ENCODE measurements at places on chromosomes 1 and 21.

DNA sequence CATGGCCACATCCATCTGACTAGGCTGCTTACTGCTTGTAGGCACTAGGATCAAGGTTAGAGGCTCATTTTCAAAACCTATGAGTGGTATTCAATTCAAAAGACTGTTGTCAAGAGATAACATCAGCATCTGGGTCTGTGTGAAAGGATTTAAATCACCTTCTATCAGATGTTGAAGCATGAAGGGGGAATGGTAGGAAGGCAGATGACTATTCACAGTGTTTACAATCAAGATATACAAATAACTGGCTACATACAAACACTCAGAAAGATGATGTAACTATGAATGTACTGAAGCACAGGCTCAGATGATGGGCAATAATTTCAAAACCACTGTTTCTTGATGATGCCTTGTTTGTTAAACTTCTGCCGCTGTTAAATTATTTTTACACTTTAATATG is 249.2 kb downstream of the SLC45A1 start:
- DNase-seq: no peak

- DNase-seq: peak; percentile 60
Observed at GRCh38 chr1:230186003-230186863, 119.2 kb downstream of the GALNT2 start.

DNA sequence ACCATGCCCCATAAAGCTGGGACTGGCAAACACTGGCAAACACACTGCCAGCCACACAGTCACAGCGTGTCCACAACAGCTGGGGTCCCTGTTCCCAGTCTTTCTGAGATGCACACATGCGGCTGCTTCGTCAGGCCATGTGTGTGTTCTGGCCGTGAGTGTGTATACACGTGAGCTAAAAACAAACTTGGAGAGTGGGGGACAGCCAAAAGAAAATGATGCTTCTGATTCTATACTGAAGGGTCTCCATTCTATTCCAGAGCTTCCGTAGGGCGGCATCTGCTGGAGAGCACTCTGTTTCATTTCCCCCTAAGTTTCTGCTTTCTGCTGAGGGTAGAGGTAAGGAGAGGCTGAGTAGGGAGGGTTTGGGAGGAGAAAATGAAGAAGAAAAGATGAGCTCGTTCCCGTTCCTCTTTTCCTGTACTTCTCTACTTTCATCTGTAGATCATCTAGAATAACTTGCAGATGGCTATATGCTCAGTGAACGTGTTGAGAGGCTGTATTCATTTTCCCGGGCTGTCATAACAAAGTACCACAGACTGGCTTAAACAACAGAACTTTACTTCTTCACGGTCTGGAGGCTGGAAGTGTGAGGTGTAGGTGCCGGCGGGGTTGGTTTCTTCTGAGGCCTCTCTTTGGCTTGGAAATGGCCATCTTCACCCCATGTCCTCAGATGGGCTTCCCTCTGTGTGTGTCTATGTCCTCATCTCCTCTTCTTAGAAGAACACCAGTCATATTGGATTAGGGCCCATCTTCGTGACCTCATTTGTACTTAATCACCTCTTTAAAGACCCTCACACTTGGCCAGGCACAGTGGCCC is 151.6 kb downstream of the TOMM20 start:
- no peak for DNase-seq

GRCh38 chr21:24278711-24279110 is 1328.6 kb downstream of the MRPL39 start:
- no peak for DNase-seq

DNA sequence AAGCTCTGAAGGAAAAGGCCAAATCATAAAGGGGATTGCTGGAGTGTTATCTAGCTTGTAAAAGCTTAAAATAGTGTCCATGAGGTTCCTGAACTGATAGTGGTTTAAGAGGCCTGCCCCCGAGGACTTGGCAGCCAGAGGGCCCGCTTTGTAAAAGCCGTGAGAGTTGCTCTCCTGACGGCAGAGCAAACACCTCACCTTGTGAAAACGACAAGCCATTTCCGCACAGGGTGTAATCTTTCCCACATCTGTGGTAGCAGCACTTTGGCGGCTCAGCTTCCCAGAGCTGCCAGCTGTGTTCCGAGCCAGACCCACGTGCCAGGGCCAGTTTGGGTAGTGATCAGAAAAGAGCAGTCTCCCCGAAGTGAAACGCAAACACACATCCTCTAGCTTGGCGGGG is 37.0 kb downstream of the SERBP1 start:
- no peak for DNase-seq

- no peak for DNase-seq
Observed at GRCh38 chr1:156203331-156203730, 9.4 kb downstream of the SLC25A44 start.

- DNase-seq: no peak
Observed at GRCh38 chr1:100700586-100700985, 19.0 kb upstream of the VCAM1 start.

DNA sequence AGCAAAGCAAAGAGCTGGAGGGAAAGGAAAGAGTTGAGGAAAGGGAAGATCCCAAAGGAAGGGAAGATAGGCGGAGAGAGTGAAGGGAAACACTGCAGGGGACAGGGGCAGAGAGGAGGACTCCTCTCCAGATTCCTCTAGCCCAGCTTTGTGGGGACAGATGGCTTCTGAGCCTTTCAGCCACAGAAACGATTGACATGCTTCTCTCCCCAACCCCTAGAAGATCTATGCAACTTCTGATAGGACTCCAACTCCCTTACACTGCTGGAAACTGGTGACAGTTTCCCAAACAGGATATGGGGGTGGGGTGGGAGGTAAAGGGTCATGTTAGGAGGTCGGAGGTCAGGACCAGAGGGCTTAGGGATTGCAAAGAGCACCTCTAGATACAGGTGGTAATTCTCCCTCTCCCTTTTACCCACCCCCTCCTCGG is 6.5 kb downstream of the MEX3A start:
- peak; percentile 16 for DNase-seq
